ENCODE measurements at places on chromosomes 12 and 14.

DNA sequence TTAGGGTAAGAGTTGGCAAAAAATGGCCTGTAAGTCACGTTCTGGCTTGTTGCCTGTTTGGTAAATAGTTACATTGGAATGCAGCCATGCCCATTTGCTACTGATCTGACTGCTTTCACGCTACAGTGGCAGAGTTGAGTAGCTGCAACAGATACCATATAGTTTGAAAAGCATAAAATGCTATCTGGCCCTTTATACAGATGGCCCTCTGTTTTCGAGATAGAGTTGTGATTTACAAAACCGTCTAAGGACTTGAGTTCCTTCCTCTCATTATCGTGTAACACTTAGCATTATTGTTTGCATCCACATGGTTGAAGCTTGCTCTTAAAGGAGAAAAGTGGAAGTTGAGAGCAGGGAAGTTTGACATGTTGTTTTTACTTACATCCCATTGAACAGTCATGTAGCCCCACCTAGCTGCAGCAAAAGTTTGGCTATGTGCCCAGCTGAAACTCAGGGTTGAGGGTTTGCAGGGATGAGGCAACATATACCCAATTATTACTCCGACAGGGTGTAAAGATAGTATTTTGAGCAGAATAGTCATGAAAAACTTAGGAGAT, 11.3 kb upstream of the SCFD1 start:
- no peak for DNase-seq

DNA sequence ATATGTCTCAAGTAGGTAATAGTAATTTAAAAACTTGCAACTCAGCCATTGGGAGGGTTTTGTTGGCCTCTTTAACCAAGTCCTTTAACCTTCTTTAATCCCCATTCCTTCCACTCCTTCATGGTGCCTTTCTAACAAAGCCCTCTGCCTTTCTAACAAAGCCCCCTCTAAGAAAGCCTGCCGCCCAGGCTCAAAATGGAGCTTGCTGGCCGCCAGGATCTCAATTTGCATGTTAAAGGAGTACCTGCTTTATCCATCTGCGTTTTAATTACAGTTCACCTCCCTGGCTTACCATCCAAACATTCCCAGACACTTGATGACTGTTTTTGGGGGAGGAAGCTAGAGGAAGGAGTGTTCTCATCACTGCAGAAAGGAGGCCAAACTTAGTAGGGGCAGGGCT, 183.4 kb downstream of the PTPN11 start:
- DNase-seq = no peak

GRCh38 chr12:9344541-9344940, 136.3 kb upstream of the PZP start:
- no peak for DNase-seq

DNA sequence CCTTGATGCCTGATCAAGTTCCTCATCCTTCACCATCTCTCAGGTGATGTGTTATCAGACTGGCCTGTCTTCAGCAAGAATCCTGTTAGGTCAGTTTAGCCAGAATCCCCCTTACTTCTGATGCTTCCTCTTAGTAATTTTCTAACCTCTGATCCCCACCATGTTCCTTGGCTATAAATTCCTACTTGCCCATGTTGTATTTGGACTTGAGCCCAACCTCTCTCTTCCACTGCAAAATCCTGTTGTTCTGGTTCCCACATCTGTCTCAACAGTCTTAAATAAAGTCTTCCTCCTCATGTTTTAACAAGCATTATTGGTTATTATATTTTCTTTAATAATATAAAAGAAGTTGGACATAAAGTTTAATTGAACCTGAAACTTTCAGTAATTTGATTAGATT, 987.8 kb upstream of the USP15 start:
- DNase-seq = no peak

DNA sequence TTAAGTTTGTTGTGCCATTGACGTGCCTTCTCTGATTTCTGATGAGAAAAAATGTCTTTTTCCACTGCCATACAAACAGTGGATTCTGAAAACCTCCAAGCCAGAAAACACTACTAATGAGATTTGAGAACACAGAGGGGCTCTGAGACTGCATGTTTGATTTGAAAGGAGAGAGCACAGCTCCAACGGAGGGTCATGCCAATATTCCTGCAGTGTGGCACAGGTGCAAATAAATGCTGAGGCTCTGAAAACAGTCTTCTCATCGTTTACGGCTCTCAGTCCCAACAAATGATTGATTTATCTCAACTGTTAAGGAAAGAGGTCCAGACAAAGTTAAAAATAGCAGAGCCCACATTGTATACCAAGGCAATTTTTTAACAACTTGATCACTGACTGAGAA, 128.7 kb downstream of the KCNH5 start:
- no peak for DNase-seq

GRCh38 chr12:71870416-71870815, 30.9 kb downstream of the TBC1D15 start:
- DNase-seq = no peak

GRCh38 chr12:94679554-94680195, 29.3 kb upstream of the TMCC3 start:
- DNase-seq = no peak

DNA sequence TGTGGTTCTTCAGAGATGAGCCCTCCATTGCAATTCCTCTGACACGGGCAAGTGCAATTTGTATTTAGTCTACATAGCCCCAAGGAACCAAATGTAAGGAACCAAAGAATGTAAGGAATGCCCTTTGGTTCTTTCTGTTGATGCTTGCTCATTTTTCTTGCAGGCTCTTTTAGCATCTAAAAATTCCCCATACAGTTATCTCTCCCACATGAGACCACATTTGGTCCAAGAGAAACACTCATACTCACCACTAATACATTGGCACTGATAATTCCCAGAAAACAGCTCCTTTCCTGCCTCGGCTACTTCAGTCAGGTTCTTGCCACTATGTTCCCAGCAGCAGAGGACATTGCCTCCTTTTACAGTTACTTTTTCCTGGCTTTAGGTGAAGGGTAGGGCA, 332.6 kb downstream of the AEBP2 start:
- DNase-seq = no peak

DNA sequence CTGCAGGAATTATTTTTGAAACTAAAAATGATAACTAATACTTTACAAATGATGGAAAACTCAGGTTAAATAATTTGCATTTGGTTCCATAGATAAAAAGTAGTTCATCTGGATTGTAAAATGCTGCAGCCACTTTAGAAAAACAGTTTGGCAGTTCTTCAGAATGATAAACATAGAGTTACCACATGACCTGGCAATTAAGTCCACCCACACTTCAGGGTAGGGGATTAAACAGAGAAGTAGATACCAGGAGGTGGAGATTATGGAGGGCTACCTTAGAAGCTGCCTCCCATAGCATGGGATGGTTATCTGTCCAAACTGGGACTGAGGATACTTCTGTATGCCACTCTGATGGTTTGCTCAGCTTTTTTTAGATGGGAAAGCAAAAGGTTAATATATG, 22.2 kb downstream of the ARF6 start:
- no peak for DNase-seq

DNA sequence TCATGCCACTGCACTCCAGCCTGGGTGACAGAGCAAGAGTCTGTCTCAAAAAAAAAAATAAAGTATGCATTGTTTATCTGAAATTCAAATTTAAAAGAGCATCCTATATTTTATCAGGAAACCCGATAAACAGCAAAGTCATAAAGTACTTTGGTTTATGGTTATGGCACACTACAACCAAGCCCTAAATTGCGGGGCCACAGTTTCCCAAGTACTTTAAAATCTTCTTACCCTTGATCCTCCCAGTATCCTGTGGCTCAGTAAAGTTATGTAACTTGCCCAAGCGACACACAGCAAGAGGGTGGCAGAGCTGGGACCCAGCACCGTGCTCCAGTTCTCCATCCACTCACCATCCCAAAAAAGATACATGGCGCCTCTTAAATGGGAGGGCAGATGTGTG, 35.2 kb downstream of the KSR2 start:
- DNase-seq = no peak

DNA sequence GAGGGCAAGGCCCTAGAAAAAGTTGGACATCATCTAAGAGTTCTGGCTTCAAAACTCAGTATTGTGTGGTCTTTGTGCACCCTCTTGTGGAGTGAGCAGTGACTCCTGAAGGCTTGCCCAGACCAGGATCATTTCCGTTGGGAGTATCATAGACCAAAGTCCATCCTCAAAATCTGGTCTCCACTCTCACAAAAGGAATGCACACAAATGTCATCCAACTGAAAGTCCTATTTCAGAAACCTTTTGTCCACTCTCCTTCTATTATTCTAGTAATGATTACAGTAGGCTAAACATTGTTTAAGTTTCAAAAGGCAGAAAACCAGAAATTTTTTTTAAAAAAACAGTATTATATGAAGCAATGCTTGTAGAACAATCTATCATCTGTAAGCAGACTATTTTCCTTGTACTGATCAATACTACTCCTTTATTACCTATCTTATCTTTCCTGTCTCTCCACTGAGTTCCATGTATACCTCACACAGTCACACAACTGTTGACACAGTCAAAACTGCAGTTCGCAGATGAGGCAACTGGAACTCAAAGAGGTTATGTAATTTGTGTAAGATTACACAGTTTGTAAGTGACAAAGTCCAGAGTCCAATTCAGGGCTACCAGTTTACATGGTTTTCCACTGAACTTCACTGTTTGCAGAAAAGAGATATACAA, 41.4 kb downstream of the COX16 start:
- DNase-seq = no peak

DNA sequence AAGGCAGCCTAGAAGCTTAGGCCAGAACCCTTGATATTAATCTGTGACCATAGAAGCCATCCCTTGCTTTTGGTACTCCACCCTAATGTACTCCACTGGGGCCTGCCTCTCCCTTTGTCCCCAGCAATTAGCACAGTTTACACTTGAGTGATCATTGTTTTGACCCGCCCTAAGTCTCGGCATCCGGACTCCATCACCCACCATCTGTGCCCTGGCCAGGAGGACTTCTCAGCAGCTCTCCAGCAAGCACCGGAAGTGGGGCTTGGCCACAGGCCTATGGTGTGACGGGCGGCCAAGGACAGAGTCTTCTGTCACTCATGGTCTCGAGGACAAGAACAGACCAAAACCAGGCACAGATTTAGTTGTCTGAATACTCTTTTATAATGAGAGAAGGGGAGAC, 126.5 kb upstream of the NTF3 start:
- no peak for DNase-seq

DNA sequence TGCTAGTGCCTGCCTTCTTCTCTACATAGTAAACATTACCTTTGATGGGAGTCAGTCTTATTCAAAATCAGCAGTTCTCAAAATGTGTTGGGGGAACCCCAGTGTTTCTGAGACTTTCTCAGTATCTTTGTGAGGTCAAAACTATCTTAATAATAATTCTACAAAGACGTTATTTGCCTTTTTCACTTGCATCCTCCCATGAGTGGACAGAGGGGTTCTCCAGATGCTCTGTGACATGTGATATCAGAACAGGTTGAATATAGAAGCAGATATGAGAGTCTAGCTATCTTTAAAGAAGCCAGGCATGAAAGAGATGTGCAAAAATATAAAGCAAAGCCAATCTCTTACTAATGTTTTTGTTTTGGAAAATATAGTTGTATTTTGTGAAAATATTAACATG, 144.7 kb downstream of the KTN1 start:
- no peak for DNase-seq

GRCh38 chr14:38255673-38256532, at the start of gene CLEC14A:
Gene CLEC14A (minus strand): TSS chr14:38256093. CDS start chr14:38256022, 71 bp downstream.
- no peak for DNase-seq

DNA sequence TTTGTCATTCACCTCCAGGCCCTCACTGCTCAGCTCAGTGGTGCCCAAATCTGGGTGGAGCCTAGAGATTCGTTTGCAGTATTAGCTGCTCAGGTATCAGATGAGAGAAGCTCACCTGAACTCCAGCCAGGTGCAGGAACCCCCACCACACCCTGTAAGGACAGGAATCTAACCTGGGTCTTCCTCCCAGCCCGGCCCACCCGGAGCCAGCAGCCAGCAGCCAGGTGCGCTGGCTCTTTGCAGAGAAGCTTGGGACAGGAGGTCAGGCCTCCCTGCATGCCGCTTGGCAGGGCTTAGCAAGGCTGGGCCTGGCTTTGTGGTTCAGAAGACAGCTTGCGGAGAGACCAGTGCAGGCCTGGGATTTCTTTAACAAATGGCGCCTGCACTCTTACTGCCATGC, 125.6 kb upstream of the MYL2 start:
- DNase-seq = no peak

- no peak for DNase-seq
Measured at GRCh38 chr12:92342574-92342973, 196.9 kb upstream of the BTG1 start.

GRCh38 chr14:40218282-40218941, 786.2 kb upstream of the FBXO33 start:
- DNase-seq = no peak

- no peak for DNase-seq
Measured at GRCh38 chr12:13082861-13083260, 20.6 kb downstream of the GSG1 start.

GRCh38 chr12:113201187-113202177, 16.0 kb downstream of the RITA1 start:
- no peak for DNase-seq

DNA sequence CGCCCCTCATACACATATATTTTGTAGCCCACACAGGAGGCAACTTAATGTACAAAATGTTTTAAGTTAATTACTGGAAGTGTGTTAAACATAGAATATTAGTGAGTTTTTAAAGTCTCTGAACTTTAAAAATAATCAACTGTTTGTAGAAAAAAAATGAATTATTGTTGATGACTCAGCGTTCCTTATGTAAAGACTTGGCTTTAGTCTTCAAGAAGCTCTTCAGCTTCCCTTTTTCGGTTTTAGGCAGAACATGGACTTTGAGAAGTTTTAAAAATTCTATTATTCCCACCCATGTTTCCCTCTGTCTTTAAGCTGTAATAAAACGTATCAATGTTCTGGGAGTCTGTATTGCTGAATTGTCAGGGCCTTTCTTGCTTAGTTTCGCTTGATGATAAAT, 269.5 kb downstream of the FBXL14 start:
- DNase-seq = no peak

DNA sequence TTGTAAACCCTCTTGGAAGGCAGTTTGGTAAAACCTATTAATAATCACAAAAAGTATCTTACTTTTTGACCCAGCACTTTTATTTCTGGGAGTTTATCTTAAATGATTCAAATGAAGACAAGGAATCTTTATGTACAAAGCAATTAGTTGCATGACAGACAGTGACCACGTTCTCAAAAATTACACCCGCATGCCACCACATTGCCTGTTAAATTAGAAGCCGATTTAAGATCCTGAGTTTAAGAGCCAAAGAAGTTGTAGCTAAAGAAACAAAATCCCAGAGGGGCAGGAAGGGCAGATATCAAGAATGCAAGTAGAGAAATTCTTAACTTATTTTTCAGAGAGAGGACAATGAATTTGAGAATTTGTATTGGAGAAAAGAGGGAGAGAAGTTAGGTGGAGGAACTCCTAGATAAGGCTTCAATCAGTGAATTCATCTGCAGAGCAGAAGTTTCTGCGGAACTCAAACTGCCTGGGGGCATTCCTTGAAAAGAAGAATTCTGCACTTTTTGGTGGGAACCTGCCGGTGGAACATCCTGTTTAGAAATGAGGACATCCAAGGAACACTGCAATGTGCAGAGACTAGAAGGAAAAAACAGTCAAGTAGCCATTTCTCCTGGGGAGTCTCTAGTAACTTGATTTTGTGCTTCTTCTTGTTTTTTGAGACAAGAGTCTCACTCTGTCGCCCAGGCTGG, 1.1 kb upstream of the RIOX1 start:
- DNase-seq = no peak
